ENCODE measurements at places on chromosomes 6 and 20.

GRCh38 chr20:50338479-50339391 is 148.1 kb downstream of the CEBPB start:
- peak; percentile 41 for DNase-seq

GRCh38 chr20:42024653-42025052 is 406.5 kb upstream of the CHD6 start:
- DNase-seq, result no peak

- DNase-seq, result no peak
These were observed 26.3 kb downstream of the METTL24 start for GRCh38 chr6:110331816-110332215.

DNA sequence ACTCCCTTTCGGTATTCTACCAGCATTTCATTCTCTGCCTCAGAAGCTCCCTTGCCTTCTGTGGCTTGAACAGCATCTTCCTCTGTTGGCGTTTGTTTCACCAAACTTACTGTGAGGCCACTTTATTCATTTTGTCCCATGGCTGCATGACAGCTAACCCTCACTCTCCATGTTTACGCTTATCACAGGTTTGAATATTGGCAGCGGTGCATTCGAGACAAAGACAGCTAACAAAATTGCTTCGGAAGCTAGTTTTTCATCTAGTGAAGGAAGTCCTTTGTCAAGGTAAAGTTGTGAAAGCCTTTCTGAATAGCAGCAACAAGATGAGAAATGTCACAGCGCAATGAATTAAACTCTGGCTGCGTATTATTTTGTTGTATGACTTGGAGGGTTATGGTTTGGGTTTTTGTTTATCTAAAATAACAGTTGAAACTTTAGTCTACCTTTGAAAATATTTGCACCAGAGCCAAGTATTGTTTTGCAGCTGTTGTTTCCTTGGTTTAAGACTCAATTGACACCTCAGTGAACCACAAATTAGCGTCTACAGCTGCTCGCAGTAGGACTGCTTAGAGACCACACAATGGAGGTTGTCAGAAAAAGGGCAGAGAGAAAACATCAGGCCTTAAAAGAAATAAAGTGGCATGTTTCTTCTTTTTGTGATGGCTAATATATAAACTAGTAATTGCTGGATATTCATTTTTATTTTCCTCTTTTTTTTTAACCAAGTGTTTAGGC is 70.4 kb upstream of the XRN2 start:
- no peak for DNase-seq

GRCh38 chr6:34771727-34772126 is 14.4 kb downstream of the SNRPC start:
- DNase-seq, result no peak

DNA sequence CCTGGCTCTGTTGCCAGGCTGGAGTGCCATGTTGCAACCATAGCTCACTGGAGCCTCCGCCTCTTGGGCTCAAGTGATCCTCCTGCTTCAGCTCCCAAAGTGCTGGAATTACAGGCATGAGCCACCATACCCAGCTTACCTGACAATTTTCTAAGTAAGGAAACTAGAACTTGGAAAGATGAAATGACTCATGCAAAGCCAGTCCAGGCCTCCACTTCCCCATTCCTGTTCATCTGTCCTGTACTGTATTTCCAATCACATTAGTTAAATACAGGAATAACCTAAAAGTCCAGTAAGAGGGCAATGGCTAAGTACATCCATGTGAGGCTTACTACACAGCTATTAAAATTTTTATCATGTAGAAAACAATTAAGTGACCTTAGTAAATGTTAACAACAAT is 8.3 kb upstream of the ADGB start:
- no peak for DNase-seq

DNA sequence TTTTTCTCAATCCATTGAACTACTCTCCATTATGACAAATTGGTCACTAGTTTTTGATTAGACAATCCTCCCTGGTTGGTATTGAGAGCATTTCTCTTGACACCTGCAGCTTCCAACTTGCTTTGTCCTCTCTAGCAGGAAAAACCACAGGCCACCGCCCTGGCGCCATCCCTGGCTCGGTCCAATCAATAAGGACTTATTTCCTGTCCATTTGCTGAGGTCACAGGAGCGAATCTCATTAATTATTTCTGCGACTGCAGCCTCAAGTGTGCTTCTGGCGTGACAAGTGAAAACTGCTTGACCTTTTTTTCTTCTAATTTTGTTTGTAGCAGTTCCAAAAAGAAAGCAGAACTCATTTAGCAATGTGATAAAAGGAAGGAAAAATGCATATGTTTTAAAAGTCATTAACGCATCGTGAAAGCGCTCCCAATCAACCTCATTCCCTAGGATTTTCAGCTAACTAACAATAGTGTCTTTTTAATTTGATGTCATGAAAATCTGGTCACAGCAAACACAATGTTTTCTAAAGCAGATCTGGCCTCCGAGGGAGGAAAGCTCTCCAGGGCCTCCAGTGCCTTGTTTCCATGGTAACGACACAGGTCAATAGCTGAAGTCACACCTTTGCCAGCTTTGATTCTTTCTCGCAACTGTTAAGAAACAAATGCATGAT is 39.0 kb upstream of the BEND3 start:
- no peak for DNase-seq

DNA sequence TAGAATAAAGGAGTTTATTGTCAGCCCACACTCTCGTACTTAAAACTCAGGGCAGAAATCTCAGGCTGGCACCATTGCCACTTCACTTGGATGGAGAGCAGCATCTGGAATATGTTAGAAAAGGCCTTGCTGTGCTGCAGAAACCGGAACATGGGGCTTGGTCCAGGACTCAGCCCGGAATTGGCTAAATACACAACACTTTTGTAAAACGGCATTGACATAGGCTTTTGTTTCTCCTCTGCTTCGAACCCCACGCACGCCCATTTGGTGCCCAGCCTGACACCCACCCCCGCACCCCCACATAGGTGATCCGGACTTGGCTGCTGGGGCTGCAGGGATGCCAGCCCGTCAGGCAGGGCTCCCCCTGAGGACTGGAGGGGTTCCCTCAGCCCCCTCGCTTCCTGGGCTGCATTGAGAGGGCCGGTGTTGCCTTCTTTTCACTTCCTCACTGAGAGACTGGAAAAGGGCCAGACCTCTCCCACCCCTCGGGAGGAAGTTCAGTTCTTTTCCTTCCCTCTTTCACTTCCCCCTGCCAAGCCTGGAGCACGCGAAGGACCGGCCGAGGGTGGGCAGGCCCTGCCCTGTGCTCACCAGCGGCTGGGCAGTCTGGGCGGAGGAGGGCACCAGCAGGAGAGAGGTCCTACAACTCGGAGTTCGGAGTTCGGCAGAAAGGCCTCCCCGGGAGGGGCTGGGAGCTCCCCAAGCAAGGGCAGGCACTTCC is 17.9 kb upstream of the CST3 start:
- DNase-seq, result peak; percentile 52

Measured in CD4-positive, alpha-beta T cell treated with Interleukin-4 for 1 hour (primary cell).